Right ventricle myocardium superior (tissue), 1 donor: ENCODE measurements at places on chromosomes 5 and 9. TPM values are rescaled to one million over a fixed set of nuclear protein-coding genes. Genes with fewer than 3 reads are reported as not detected.

DNA sequence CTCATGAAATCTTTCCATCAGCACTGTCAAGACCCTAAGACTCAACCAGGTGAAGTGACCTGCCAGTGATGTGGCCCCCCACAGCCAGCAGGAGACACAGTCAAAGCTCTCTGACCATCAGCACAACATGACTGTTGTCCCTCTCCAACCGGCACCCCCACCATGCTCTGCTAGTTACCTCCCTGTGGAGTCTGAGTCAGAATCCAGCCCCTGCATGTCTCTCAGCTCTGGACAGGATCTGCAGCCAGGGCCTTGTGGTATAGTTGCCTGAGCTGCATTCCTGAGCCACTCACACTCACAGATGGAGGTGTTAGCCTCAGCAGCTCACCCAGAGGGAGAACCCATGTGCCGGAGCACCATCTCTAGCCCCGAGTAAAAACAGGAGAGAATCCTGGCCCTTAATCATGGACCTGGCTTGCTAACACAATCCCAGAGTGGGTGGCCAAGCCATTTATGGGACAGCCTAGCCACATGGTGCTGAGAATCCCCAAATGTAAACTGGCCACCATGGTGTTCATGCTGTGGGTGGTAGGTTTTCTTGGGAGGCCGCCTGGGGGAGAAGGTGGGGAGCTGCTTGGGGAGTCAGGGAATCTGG lies 237.8 kb downstream of the PAPPA start:
- DNase-seq: no peak

Gene GPR21
- not detected for total RNA-seq

GRCh38 chr9:86589730-86590129 lies 235.5 kb upstream of the TUT7 start:
- no peak for DNase-seq

DNA sequence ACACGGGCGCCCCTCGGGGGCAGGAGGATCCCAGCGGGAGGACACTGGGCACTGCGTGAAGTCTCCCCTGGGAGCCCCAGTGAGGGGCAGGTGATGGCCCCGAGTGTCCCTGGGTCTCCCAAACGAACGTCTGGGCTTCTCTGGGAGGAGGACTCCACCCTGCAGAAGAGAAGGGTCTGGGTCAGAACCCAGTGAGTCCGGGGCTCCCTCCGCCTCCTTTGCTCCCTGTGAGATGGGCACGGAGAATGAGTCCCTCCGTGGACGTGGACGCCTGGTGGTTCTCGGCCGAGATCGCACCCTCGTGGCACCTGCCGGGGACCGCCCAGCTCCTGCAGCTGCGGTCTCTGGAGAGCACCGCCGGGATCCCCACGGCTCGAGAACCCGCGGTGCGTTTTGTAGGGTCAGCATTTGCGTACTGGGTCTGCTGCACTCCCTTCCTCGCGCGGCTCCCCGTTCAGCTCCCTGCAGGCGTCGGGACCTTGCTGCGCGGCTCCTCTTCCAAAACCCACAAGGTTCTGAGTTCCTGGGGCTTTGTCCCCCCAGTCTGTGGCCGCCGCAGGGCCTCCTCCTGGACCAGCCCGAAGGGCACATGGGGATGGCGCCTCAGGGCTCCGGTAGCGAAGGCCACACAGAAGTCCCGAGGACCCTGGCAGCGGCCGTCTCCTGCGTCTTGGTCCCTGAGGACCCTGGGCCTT lies 10.2 kb upstream of the CEP72 start:
- no peak for DNase-seq

DNA sequence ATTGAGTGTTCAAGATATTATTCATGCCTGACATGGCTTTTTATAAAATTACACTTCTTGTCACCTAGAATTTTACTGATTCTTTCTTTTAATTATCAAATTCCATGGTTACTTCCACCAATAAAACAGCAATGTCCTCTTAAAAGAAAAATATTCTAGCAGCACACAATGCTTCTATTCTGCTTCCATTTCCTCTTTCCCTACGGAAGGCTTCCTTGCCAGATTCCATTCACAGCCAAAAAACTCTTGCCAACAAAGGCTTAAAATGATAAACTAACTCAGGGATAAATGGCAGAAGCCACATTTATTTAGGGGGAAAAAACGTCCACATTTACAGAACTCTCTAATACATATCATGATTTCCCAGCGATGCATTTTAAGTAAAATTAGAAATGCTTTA lies 111.6 kb downstream of the CTNND2 start:
- no peak for DNase-seq

- DNase-seq: peak; percentile 42
Observed at GRCh38 chr5:179327021-179327735, 18.1 kb downstream of the ADAMTS2 start.

- DNase-seq: no peak
Observed at GRCh38 chr5:24609706-24610105, 35.1 kb downstream of the CDH10 start.

GRCh38 chr5:27083449-27084415 lies 45.3 kb upstream of the CDH9 start:
- DNase-seq: no peak

Gene DELE1
- 99.4 TPM for total RNA-seq

Gene TAF11L5
- total RNA-seq: not detected

DNA sequence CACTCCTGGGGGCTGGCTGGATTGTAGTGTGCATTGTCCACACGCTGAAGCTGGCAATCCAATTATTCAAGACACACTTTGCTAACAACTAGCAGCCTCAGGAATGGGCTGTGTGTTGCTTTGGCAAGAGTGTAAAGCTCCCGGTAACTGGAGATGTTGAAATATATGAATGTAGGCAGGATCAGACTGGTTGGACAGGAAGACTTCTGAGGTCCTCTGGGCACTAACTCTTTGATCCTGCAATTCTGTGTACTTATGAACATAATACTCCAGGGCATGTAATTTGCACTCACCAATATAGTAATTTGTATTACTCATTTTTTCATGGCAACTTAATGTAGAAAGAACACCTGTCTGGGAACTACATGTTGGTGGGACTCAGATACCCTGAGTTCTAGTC lies 106.7 kb upstream of the SLC28A3 start:
- DNase-seq: no peak

DNA sequence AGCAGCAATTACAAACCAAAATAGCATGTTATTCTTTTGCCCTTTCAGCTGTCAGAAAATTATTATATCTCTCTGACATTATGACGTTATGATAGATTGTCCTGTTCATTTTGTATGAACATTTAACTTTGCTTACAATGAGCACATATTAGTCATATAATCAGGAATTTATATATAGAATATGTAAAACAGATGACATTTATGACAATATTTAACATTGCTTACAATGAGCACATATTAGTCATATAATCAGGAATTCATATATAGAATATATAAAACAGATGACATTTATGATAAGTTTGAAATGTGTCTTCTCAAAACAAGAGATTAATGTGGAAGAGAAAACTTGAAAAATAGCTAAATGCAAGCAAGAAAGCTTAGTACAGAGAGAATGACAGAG lies 1180.2 kb downstream of the CDH12 start:
- DNase-seq: no peak

- no peak for DNase-seq
Observed at GRCh38 chr9:124662561-124662960, 108.5 kb downstream of the NR6A1 start.

DNA sequence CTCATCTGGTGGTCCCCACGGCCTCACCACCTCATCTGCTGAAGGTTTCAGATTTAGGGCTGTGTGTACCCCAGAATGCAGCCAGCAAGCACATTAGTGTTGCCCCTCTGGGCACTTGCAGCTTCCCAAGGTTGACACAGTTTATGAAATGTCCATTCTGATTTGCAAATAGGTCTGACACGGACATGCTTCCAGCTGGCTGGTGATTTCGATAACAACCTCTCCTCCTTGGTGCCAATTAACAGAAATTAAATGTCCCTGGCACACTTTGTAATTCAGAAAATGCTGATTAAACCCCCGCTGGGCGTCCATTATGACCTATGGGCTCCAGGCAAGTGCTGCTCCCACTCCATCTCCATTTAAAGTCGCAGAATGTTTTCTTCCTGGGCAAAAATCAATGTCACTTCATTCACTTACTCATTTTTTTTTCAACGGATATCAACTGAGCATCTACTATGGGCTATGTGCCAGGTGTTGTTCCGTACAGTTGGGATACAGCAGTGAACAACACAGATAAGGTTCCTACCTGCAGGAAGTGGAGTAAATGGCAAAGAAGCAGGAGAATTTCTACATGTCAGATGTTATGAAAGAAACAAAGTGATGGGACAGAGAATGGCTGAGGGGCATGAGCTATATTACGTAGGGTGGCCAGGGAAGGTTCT lies 32.0 kb downstream of the PLAC8L1 start:
- no peak for DNase-seq
